ENCODE measurements at places on chromosomes 16 and 17. TPM values are rescaled to one million over a fixed set of nuclear protein-coding genes. Genes with fewer than 3 reads are reported as not detected.

The GDPD3 gene
- 53.1 TPM for total RNA-seq

DNA sequence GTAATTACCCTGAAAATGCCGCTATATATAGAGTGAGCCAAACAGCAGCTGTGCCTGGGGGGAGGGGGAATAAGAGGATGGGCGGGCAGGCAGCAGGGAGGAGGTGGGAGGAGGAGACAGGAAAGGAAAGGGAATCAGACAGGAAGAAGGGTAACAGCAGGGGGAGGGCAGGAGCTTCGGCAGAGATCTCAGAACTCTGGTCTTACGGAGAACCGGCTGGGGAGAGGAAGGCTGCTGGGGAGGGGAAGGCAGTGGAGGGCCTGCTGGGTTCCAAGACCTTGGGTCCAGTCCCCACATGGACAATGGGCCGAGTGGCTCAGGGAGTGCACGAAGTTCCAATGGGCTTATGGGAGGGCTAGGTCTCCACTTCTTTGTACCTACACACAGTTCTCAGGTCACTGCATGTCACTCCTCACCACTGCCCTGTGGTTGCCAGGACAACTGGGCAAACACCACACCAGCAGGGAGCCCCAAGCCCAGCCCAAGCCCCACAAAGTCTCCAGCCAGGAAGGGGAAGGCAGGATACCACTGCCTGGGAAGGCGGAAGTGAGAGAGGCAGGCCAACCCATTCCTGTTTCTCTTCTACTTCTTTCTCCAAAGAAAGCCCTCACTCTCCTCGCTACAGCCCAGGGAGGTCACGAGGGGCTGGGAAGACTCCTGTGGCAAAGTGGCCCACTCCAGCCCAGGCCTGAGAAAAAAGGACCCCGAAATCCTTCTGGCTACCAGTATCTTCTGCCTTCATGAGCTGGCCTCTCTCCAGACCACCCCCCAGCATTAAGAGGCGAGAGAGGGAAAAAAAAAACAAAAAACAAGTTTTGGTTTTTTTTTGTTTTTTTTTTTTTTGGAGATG, 25.3 kb downstream of the G6PC3 start:
- peak; percentile 73 for DNase-seq

GRCh38 chr17:48792033-48792798, 24.8 kb downstream of the TTLL6 start:
- DNase-seq, result no peak

The USP43 gene
- total RNA-seq, result 7.6 TPM

DNA sequence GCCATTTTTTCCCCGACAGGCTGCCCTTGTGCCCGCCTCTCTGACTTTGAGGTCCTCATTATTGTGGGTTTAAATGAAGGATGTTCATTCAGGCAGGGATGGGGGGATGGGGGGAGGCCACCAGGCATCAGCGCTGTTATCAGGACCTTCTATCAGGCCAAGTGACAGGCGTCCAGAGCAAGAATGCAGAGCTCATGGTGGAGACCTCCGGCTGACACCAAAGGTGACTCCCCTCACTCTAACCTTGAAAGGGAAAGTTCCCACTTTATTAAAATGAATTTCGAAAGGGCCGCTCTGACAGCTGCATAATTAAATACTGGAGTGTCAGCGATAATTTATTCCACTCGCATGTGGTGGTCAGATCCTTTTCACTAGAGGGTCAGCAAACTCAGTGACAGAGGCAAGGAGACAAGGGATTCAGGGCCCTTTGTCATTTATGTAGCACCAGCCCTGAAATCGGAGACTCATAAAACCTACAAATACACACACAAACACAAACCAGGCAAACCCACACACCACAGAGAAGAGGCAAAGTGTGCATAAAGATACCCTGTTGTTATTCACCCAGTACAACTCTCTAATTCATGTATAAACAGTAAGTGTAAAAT, 436.0 kb downstream of the MAF start:
- no peak for DNase-seq
